Common myeloid progenitor, CD34-positive (primary cell): ENCODE measurements at places on chromosomes 16 and 17.

- H3K27me3 ChIP-seq, result no peaks in the 10 kb centered on the region
- DNase-seq, result no peak
- no peak overlapping the region for H3K27ac ChIP-seq
- no peak overlapping the region for H3K4me3 ChIP-seq
Observed at GRCh38 chr16:9971907-9972306, 210.3 kb downstream of the GRIN2A start.

DNA sequence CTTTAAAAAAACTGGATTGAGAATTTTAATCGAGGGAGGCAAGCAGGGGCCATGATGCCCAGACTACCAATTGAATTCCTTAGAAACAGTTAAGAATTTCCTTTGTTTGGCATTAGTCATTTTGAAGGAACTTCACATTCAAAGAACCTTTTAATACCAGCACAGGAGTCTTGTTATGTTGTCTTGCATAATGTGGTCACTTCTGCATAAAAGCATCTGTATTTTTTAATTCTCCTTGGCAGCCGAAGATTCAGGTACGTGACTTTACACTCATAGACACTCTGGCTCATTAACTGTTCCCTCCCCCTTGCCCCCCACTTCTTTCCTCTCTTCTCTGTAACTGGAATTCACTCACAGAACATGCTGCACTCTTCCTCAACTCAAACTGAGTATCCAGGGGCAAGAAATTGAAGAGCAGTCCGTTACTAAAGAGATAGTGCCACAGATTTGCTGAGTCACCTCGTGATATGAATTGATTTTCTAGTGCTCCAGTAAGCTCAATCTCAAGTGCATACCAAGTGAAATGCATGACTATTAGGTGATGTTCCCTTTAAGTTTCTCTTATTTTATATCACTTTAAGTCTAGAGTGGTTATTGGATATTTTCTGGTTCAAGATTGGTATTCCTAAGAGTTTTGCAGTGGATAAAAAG is 572.2 kb upstream of the SOX9 start:
- no peaks in the 10 kb centered on the region for H3K27me3 ChIP-seq
- no peak overlapping the region for H3K27ac ChIP-seq
- H3K4me1 ChIP-seq, result no peaks in the 10 kb centered on the region
- H3K36me3 ChIP-seq, result no peaks in the 10 kb centered on the region
- DNase-seq, result no peak
- H3K4me3 ChIP-seq, result no peak overlapping the region

- DNase-seq, result no peak
- peaks cover 9% of the 10 kb centered on the region for H3K36me3 ChIP-seq
- no peaks in the 10 kb centered on the region for H3K27me3 ChIP-seq
- H3K4me3 ChIP-seq, result no peak overlapping the region
- H3K27ac ChIP-seq, result no peak overlapping the region
Observed at GRCh38 chr16:89779909-89780305, 36.5 kb downstream of the FANCA start.

GRCh38 chr16:11139326-11140097 is 116.5 kb downstream of the SOCS1 start:
- peaks cover 4% of the 10 kb centered on the region for H3K36me3 ChIP-seq
- H3K4me1 ChIP-seq, result peaks cover 11% of the 10 kb centered on the region
- H3K27me3 ChIP-seq, result no peaks in the 10 kb centered on the region

GRCh38 chr16:28103516-28104170 is 40.1 kb upstream of the GSG1L start:
- no peak for DNase-seq
- H3K27me3 ChIP-seq, result no peaks in the 10 kb centered on the region
- H3K36me3 ChIP-seq, result peaks cover 40% of the 10 kb centered on the region
- no peak overlapping the region for H3K4me3 ChIP-seq

DNA sequence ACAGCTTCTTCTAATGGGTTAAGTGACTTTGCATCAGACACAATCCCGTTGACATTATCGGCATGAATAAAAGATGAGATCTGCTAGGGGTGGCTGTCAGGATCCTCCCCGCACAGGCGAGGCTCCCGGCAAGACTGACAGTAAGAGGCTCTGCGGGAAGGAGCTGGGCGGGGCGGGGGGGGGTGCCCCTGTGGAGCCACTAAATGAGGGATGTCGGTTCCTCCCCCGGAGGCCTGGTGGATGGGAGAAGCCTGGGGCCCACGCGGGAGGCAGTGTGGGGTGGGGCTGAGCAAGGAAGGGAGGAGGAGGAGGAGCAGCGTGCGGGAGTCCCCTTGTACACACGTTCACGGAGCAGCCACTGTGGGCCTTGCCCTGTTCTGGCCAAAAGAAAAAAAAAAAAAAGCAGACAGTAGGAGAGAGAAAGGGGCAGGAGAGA is 190.9 kb upstream of the GSE1 start:
- no peak overlapping the region for H3K4me3 ChIP-seq
- peaks cover 29% of the 10 kb centered on the region for H3K4me1 ChIP-seq
- DNase-seq, result no peak
- H3K27me3 ChIP-seq, result no peaks in the 10 kb centered on the region
- H3K27ac ChIP-seq, result no peak overlapping the region

DNA sequence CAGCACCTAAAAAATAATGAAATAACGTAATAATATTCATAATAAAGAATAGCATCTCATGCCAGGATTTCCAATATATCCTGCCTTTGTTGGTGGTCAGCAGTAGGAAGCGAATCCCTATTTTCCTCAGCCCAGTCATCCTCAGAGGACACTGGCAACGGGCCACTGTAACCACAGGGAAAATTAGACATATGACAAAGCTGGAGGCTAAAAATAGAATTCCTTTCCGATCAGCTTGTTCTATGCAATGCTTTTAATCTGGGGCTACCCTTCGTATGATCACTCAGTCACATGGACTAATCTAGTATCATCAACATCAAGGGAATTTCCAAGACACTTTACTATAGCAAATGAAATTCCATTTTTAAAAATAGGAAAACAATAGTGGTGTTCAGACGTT is 246.9 kb upstream of the KCNJ16 start:
- no peak overlapping the region for H3K27ac ChIP-seq
- H3K4me3 ChIP-seq, result no peak overlapping the region
- H3K4me1 ChIP-seq, result no peaks in the 10 kb centered on the region
- H3K36me3 ChIP-seq, result no peaks in the 10 kb centered on the region
- DNase-seq, result no peak
- no peaks in the 10 kb centered on the region for H3K27me3 ChIP-seq

DNA sequence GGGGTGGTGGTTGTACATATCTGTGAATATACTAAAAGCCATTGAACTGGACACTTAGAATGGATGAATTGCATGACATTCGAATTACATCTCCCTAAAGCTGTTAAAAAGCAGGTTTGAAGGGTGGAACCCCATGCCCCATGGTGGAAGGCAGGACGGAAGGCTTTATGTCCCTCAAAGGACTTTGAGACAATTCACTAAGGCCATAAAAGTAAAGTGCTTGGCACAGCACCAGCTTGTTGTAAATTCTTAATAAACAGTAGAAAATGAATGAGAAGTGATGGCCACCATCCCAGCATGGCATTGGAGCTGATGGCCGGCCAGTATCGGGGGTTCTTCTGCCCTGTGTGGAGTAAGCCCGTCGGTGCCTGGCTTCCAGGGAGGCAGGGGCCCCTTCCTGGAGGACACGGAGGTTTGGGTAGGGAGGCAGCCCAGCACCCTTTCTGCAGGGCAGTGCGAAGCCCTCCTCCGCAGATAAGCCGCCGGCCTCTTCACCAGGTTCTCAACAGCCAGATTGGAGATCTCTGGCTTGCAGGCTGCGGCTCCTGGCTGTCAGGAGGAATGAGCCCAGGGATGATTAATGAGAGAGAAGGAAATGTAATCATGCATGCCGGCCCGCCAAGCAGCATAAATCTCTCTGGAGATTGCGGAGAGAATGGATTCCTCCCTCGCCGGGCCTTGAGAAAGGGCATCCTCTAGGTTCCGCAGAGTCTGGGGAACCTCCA is 346.9 kb downstream of the FOXL1 start:
- no peaks in the 10 kb centered on the region for H3K4me1 ChIP-seq
- H3K27me3 ChIP-seq, result peaks cover 45% of the 10 kb centered on the region
- H3K4me3 ChIP-seq, result no peak overlapping the region

DNA sequence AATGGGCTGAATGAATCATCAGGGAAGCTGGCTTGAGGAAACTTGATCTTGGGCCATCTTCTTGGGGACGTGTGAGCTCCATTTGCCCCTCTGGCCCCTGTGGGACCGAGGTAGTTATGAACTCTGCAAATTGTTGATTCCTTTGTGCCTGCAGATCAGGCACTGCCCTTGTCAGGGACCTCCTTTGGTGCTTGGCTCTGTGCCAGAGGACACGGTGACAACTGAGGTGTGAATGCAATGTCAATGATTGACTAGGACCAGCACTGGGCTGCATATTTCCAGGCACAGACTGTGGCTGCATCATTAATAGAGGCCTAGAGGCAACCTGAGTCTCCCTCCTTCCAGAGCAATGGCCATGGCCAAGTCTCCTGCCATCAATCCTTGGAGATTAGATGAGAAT is 23.8 kb downstream of the PDILT start:
- H3K4me1 ChIP-seq, result no peaks in the 10 kb centered on the region
- H3K27ac ChIP-seq, result no peak overlapping the region
- DNase-seq, result no peak

DNA sequence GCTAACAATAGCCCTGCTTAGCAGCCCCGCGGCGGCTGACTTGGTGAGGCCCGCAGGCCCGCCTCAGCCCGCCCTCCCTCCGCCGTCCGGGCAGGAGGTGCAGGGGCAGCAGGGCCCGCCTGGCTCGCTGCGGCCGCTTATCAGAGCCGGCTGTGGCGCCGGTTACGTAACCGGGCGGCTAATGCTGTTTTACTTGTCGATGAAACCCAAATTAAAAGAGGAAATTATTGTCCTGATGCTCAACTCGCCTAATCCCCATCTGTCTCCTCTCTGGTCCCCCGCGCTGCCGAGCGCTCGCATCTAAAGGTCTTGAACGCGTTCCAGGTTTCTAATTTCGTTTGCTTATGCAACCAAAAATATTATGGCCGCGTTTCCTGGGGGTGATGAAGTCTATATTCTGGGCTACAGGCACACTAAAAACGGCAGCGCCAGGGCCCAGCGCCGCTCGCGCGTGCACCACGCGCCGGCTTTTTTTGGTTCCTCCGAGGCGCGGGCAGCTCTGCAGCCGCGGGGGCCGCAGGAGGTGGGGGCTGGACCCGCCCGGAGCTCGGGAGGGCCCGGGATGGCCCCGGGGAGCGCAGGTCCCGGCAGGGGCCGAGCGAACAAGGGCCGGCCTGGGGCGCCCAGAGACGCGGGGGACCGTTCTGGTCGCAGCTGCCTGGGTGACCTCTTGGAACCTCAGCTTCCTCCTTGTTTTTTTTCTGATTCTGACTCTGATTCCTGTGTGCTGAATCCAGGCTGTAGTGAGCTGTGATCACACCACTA is 65.2 kb upstream of the TOB1 start:
- H3K27ac ChIP-seq, result no peak overlapping the region
- no peaks in the 10 kb centered on the region for H3K36me3 ChIP-seq
- peaks cover 36% of the 10 kb centered on the region for H3K4me1 ChIP-seq
- peak; percentile 79 for DNase-seq
- H3K27me3 ChIP-seq, result no peaks in the 10 kb centered on the region

DNA sequence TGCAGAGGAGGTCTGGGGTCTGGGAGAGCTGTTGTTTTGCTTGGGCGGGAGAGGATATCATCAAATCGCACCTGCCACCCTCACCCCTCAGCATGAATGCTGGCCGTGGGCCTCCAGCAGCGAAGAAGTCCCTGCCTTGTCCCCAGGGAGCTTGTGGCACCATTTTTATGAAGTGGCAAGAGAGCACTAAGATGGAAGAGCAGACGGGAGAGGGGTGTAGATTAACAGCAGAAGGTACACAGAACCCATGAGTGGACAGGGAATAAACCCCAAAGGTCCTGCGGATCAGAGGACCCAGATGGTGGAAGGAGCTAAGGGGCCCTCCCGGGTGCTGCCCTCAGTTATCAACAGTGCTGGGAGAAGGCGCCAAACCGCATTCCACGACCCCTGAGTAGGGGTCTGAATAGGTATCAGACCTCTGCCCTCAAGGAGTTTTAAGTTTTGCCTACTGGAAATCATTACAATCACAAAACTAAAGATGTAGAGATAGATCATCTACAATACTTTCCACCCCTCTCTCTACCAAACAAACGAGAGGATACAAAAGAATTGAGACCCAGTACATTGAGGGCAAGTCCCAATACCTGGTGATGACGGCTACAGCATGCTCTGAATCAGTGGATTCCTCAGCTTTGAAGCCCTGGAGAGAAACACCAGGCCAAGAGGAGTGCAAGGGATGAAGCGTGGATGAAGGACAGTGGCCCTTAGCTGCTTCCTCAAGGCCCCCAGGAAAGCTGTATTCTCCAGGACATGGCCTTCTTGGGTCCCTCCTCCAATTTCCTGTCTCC is 60.2 kb downstream of the CCDC182 start:
- DNase-seq, result no peak
- H3K27me3 ChIP-seq, result no peaks in the 10 kb centered on the region
- no peaks in the 10 kb centered on the region for H3K4me1 ChIP-seq
- no peak overlapping the region for H3K4me3 ChIP-seq

- no peaks in the 10 kb centered on the region for H3K27me3 ChIP-seq
- H3K4me1 ChIP-seq, result no peaks in the 10 kb centered on the region
- H3K4me3 ChIP-seq, result no peak overlapping the region
- H3K27ac ChIP-seq, result no peak overlapping the region
- DNase-seq, result no peak
Observed at GRCh38 chr17:2363318-2363717, 26.0 kb downstream of the SGSM2 start.

DNA sequence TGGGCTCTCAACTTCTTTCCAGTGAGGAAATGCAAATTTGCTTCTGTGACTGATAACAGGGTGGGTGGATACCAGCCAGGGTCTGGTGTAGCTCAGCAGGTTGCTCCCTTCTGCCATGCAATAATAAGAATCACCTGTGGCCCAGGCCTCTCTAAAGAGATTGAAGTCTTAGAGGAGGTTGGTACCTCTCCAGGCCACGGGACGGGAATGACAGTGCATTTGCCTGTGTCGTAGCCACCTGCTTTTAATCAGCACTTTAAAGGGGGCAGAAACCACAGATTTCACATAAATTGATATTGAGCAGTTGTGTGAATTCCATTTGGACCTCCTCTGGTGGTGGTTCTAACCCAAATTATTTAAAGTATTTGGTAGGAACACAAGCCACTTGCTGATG is 246.9 kb downstream of the PRKCA start:
- DNase-seq, result no peak
- no peaks in the 10 kb centered on the region for H3K36me3 ChIP-seq
- no peak overlapping the region for H3K27ac ChIP-seq
- H3K4me3 ChIP-seq, result no peak overlapping the region
- peaks cover 6% of the 10 kb centered on the region for H3K4me1 ChIP-seq

DNA sequence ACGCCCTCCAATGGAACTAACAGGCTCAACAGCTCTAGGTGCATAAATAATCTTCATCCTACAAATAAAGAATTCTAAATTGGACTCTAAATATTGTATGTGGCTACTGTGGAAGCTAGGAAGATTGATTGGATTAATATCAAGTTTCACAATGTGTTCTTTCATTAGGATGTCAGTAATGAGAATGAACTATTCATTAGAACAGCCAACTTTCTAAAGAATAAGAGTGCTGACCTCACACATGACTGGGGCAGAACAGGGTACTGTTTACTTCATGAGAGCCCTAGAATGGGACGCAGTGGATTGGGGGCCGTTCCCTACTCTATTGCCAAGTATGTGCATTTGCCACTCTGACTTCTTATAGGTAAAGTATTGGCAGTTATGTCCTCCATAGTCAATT is 528.2 kb upstream of the RBFOX1 start:
- no peaks in the 10 kb centered on the region for H3K4me1 ChIP-seq
- H3K36me3 ChIP-seq, result no peaks in the 10 kb centered on the region
- H3K27me3 ChIP-seq, result no peaks in the 10 kb centered on the region
- no peak overlapping the region for H3K27ac ChIP-seq
- no peak for DNase-seq

- no peaks in the 10 kb centered on the region for H3K4me1 ChIP-seq
- peaks cover 74% of the 10 kb centered on the region for H3K27me3 ChIP-seq
- H3K4me3 ChIP-seq, result no peak overlapping the region
Observed at GRCh38 chr17:19335951-19336631, 26.4 kb downstream of the B9D1 start.
